ENCODE measurements at places on chromosomes 13 and 19. TPM values are rescaled to one million over a fixed set of nuclear protein-coding genes. Genes with fewer than 3 reads are reported as not detected.

ZNF681 gene
- 4.9 TPM for polyA plus RNA-seq

- DNase-seq, result no peak
Observed at GRCh38 chr19:12778017-12778904, 2.9 kb upstream of the HOOK2 start.

- DNase-seq, result no peak
Observed at GRCh38 chr19:46116121-46116520, 8.4 kb downstream of the IGFL3 start.

DNA sequence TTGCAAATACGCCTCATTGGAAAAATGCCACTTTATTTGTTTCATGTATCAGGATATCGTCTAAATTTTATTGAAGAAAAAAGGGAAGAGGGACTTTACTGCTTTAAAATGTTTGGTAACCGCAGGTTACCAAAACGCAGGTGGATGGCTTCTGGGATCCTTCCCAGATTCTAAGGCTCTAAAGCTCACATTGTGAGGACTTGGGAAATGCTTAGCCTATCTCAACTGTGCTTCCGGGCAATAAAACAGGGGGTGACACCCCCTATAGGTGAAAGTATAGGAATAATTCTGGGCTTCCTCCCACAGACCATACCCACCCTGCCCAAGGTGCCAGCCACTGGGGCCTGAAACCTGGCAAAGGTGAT lies 73.2 kb upstream of the IPO5 start:
- no peak for DNase-seq

- no peak for DNase-seq
Observed at GRCh38 chr19:38375748-38376147, 1.4 kb downstream of the PSMD8 start.

All from renal pelvis (tissue), 12 donors.